ENCODE measurements at places on chromosomes 2 and 18.

GRCh38 chr2:213678437-213679218 lies 394.4 kb downstream of the SPAG16 start:
- DNase-seq: no peak

DNA sequence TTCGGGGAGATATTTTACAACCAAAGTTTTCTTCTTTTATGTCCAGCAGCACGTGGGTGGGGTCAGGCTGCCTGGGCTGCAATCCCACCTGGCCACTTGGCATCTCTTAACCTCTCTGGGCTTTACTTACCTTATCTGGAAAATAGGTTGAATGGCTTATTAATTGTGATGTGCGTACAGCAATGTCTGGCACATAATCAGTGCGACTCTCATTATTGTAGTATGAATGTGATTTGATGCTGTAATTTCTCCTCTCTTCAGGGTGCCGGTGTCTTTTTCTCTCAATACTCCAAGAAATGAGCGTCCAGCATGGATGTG lies 2.0 kb upstream of the ZAP70 start:
- DNase-seq: no peak

- no peak for DNase-seq
Measured at GRCh38 chr2:112143150-112143549, 5.0 kb downstream of the FBLN7 start.

DNA sequence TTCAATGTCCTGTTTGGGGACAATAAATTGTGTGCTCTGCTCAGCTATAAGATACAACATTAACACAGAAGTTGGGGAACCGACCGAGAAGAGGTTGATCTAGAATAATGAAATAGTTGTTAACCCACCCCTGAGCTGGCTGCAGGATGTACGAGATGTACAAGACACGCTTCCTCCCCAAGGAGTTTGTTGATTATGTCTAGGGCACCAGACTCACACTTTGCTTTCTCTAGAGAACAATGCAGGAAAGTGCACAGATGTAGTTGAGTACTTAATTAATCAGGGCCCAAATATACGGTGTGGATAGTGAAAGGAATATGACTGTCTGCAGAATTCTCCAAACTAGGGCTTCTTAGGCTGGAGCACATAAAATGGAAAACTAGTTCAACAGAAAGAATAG lies 415.2 kb upstream of the TNP1 start:
- no peak for DNase-seq

GRCh38 chr2:8652774-8653426 lies 29.0 kb upstream of the ID2 start:
- DNase-seq: no peak

GRCh38 chr2:233221378-233222063 lies 30.0 kb upstream of the ATG16L1 start:
- no peak for DNase-seq

DNA sequence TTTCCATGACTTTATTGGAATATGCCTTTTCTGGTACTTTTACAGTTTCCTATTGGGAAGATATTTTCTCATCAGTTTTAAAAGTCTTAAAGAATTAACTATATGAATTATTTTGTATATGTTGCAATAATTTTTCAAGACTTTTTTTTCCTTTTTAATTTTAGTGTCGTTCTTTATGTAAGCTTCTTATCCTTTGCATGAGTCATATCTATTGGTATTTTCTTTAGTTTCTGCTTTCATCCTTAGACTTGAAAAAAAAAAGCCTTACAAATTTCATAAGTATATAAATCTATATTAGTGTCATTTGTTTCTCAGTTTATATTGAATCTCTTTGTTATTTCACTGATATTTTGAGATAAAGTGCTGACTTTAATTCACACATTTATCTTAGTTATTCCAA lies 94.9 kb downstream of the DSEL start:
- DNase-seq: no peak

GRCh38 chr2:108806371-108807113 lies 20.0 kb downstream of the CCDC138 start:
- no peak for DNase-seq

- no peak for DNase-seq
Measured at GRCh38 chr2:28310107-28310506, 82.6 kb upstream of the FOSL2 start.

GRCh38 chr18:46388286-46388685 lies 268.7 kb downstream of the LOXHD1 start:
- DNase-seq: no peak

GRCh38 chr2:190582019-190582418 lies 47.5 kb upstream of the NEMP2 start:
- no peak for DNase-seq

GRCh38 chr2:181948227-181948626 lies 37.4 kb upstream of the PPP1R1C start:
- no peak for DNase-seq

- no peak for DNase-seq
Measured at GRCh38 chr2:85419009-85419675, 628 bp downstream of the SH2D6 start.

DNA sequence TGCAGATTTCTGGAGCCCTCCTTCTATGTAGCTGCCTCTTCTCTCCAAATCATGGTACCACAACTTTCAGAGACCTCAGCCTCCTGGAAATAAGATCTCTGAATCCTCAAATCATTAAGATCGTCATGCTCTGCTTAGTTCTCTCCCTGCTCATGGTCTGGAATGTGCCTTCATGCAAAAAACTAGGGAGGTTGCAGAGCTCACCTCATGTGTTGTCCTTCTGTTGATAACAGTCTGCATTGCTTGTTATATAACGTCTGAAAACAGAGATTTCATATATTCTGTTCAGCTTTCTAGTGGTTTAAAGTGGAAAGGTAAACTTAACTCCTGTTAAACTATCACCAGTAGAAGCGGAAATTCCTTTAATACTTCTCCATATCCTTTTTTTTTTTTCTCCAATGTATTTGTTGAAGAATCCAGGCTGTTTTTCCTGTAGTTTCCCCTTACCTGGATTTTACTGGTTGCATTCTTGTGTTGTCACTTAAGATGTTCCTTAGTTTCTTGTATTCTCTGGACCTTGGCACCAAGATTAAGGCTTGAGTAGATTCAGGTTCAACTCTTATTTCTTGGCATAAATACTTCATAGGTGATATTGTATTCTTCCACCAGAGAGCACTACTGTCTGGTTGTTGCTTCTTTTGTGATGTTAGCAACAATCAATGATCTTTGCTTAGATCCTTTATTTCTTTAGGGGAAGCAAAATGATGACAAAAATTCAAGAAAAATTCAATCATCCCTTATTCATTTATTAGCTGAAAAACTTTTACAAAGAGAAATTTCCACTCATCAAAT lies 211.3 kb downstream of the LOXHD1 start:
- DNase-seq: no peak

GRCh38 chr2:237483018-237483731 lies 3.9 kb upstream of the MLPH start:
- DNase-seq: no peak

DNA sequence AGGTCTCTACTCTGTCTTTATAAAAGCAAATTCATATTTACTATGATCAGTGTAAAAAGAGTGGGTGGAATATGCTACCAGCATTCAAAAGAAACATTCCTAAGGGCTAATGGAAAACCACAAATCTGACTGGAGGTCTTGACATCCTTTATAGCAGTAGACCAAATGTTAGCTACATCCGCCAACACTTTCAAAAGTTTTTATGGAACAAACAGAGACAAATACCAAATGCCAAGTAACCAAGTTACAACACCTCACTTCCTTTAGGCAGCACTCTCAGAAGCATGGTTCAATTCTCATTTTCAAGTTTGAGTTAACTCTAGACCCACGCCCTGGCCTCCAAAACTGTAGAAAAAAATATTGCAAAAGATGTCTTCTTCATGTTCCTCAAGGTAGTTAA lies 78.3 kb upstream of the SETBP1 start:
- DNase-seq: no peak

GRCh38 chr18:10414293-10414842 lies 40.1 kb upstream of the APCDD1 start:
- no peak for DNase-seq

DNA sequence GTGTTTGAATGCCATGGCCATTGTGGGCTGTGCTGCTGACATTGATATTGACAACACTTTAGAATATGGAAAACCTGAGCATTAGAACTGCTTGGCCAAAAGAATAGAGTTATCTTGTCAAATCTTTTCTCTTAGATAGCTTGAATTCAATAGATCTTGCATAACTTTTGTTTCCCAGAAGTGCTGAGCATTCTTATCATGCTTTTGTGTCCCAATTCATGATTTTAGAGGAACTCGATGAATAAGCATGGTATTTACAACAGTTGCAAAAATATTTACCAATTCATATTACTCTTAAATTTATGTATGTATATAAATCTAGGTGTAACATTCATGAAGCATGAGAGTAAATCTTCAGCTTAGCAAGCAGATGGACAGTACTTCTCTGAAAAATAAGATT lies 508.0 kb downstream of the BCL11A start:
- no peak for DNase-seq

- no peak for DNase-seq
Measured at GRCh38 chr2:118325321-118325955, 237.2 kb downstream of the INSIG2 start.

DNA sequence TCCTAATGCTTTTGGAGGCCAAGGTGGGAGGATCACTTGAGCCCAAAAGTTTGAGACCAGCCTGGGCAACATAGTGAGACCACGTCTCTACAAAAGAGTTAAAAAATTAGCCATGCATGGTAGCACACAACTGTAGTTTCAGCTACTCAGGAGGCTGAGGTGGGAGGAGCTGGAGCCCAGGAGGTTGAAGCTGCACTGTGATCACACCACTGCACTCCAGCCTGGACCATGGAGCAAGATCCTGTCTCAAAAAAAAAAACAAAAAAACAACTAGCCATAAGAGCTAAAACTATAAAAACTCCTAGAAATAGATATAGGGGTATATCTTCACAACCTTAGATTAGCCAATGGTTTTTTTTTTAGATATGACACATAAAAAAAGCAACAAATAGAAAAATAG lies 16.9 kb upstream of the COL6A3 start:
- no peak for DNase-seq

DNA sequence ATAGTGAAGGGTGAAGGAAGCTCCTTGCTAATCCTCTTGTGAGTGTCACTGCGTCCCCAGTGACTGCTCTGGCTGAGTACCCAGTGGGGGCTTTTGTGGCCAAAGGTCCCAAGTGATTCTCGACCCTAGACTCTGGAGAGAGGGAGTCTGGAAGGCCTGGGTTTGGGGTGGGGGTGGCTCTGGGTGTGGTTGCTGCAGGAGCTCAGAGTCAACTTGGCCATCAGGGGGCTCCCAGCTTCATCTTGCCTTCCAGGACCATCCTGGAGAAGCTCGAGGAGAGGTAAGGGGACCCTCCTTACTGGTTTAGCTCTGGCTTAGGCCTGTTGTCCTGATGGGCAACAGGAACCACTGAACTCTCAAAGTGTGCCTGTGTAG lies 592 bp downstream of the PSD4 start:
- no peak for DNase-seq

GRCh38 chr2:19299032-19299431 lies 59.4 kb downstream of the OSR1 start:
- no peak for DNase-seq

DNA sequence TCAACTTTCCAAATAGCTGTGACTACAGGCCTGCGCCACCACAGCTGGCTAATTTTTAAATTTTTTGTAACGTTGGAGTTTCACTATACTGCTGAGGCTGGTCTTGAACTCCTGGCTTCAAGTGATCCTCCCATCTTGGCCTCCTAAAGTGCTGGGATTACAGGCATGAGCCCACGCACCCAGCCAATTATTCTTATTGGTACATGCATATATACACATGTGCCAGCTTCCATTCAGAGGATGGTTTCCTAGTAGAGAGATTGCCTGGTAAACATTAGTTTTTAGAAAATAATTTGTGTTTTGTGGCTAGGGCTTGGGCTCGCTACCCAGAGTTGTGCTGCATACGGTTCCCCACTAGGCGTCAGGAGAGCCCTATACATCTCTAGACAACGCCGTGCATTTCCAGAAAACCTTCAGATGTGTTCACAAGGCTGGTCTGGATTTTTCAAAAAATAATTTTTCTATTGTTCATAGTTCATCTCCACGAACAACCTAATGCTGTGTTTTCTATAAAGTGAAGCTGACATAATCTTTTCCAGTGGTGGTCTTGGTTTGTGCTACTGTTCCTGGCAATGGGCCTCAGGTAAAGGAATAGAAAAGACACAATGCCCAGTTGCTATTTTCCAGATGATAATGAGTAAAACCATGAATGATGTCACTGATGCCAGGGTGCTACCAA lies 14.6 kb upstream of the AFG3L2 start:
- DNase-seq: no peak

GRCh38 chr2:105597806-105598803 lies 146.6 kb upstream of the NCK2 start:
- no peak for DNase-seq

GRCh38 chr2:183490914-183491313 lies 366.7 kb downstream of the NUP35 start:
- no peak for DNase-seq

DNA sequence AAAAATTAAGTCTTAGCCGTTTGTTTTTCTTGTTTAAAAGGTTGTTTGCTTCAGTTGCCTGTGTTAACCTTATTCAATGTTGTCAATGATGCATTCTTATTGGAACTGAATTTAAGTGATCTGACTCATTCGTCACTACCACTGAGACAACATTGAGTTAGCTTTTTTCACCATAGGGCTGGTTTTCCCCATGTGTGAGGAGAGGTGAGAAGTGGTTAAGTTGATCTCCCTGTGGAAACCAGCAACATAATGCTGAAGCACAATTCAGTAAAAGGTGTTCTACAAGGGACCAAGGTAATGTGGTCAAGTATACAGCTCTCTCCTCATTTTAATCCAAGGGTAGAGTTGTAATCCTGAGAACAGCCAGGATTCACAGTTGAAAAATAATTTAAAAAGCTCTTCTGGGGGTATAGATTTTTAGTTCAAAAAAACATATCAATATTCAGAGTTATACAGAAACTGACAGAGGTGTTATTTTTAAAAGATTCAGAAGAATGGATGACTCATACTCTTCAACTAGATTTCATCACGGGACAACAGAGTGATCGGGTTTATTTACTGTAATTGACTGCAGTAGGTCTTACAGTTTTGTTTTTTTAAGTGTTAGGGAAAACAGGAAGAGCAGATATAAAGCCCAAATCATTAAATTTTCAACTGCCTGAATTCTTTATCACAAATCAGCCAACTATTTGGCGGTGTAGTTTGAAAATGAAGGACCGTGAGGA lies 12.6 kb downstream of the NOP58 start:
- no peak for DNase-seq

DNA sequence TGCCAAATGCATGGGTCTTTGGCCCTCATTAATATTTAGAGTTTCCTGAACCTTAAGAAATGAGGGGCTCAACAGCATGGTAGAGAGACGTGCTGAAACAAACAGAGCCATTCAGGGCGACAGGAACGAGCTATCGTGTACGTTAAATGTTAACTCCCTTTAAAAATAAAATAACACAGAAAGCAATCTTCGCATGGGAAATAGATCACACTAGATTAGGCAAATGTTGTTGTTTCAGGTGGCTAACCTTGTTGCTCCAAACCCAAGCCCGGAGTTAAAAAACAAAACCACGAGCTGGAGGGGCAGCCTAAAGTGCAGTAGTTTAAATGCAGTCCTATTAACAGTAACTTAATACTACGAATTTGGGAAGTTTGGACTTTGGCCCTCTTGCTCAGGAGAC lies 177.4 kb upstream of the TRIB2 start:
- no peak for DNase-seq
